H4 (cell line): ENCODE measurements at places on chromosomes 7 and 10. TPM values are rescaled to one million over a fixed set of nuclear protein-coding genes. Genes with fewer than 3 reads are reported as not detected.

GRCh38 chr10:14172336-14172950, 158.3 kb downstream of the FRMD4A start:
- DNase-seq: no peak

DNA sequence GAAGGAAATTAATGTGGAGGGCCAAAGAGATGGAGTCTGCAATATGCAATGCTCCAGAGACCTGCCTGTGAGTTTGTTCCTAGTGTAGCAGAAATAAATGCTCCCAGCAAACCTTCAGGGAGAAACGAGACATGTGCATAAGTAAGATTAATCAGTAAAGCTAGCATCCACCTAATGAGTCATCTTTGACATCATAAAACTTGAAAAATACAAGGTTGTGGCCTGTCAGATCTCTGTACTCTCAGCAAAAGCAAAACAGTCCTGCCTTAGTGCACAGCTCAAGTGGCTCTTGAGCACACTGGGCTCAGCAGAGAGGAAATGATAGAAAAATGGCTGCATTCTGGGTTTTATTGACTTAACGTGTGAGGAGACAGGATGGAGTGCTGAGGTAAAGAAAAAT, 32.5 kb upstream of the ERCC6 start:
- DNase-seq: no peak

- no peak for DNase-seq
Measured at GRCh38 chr7:69883399-69883891, 285.2 kb downstream of the AUTS2 start.

- DNase-seq: no peak
Measured at GRCh38 chr10:106713846-106714245, 450.7 kb downstream of the SORCS1 start.

- DNase-seq: no peak
Measured at GRCh38 chr7:11171569-11172192, 198.0 kb downstream of the PHF14 start.

- DNase-seq: peak; percentile 77
Measured at GRCh38 chr7:5695727-5696345, 85.6 kb downstream of the RNF216 start.

- peak; percentile 99 for DNase-seq
Measured at GRCh38 chr7:45111298-45112223, at the start of gene TBRG4. TBRG4 (minus strand) TSS chr7:45111697; CDS start chr7:45109237, 2,460 bp downstream.

DNA sequence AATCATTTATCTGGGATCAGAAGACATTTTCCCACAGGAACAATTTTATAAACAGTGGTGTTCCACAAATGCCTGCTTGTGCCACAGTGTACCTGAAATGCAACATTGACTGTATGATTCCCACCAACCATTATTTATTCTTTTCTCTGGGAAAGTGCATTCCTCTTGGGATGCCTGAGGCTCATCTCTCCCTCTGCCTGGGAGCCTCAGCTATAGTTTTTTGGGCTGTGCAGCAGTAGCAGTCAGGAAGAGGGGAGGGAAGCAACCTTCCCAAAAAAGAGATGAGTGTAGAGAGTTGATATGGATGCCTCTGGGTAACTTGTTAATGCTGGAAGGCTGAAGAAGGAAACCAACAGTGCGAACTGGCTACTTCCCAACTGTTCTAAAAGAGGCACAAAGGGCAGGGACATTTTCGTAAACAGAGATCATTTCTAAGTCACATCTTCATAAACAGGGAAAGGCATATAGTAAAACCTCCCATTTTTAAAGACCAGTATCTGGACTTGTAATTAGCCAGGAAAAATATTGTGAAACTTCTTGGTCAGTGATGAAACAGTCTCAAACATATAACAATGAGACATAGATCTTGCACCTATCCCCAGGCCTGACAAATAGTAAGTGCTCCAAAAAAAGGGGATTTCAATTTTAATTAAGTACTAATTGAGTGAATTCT, 1.4 kb upstream of the CALD1 start:
- DNase-seq: no peak

GRCh38 chr10:46530249-46531186, 25.9 kb downstream of the GPRIN2 start:
- DNase-seq: peak; percentile 85

Gene BTBD16
- total RNA-seq: not detected in 2 replicates

Gene CH25H
- total RNA-seq: 0.12 TPM in 1 of 2 replicates, not detected in the other

DNA sequence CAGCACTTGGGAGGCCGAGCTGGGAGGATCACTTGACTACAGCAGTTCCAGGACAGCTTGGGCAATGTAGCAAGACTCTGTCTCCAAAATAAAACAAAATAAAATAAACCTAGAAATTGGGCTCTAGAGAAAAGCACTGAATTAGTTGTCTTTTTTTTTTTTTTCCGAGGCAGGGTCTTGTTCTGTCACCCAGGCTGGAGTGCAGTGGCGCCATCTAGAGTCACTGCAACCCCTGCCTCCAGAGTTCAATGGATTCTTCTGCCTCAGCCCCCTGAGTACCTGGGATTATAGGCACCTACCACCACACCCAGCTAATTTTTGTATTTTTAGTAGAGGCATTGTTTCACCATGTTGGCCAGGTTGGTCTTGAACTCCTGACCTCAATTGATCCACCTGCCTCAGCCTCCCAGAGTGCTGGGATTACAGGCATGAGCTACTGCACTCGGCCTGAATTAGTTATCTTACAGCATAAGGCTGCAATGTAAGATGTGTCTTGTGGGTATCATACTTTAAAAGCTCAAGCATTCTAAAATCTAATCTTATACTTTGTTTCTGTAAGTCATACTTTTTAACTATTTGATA, 12.8 kb downstream of the MEIG1 start:
- DNase-seq: no peak

Gene SEMA3D
- total RNA-seq: 35.3 and 58.8 TPM in 2 replicates

GRCh38 chr10:36534471-36535002, 590.9 kb upstream of the ANKRD30A start:
- DNase-seq: peak; percentile 93

DNA sequence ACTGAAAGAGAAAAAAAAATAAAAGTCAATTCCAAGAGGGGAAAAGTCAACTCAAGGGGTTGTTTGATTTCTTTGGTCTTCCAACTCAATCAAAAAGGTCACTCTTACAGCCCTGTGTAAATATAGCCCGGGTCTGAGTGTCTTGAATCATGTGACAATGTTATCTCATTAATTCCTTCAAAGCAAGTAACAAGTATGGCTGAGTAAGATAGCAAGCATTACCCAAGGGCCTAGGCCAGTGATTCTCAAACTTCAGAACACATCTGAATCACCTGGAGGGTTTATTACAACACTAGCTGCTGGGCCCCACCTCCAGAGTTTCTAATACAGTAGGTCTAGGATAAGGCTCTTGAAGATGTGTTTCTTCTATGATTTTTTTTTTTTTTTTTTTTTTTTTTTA, 125.0 kb downstream of the PRLHR start:
- DNase-seq: no peak

Gene PRLHR
- not detected in 2 replicates for total RNA-seq

- peak; percentile 73 for DNase-seq
Measured at GRCh38 chr7:1889556-1890181, 219.6 kb downstream of the ELFN1 start.

DNA sequence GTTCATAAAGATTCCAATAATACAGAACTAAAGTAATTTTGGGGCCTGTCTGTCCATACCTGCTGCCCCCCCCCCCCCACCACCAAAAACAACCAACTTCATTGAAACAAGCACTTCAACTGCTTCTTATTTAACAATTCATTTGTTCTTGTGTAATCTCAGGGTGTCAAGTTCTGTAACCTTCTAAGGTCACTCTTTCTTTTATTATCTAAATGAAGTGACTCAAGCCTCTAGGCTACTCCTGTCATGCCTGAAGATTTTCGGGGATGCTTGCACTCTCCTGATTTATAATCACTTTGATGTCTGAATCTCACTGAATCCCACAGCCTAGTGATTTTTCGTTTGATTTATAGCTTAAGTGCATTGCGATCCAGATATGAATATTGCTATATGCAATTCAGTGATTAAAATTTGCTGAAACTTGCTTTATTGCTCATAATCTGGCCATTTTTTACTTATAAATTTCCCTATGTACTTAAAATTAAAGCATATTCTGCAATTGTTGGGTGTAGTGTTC, 27.2 kb downstream of the GARIN1A start:
- no peak for DNase-seq

Gene HMX2
- 0.27 TPM in 1 of 2 replicates, not detected in the other for total RNA-seq

DNA sequence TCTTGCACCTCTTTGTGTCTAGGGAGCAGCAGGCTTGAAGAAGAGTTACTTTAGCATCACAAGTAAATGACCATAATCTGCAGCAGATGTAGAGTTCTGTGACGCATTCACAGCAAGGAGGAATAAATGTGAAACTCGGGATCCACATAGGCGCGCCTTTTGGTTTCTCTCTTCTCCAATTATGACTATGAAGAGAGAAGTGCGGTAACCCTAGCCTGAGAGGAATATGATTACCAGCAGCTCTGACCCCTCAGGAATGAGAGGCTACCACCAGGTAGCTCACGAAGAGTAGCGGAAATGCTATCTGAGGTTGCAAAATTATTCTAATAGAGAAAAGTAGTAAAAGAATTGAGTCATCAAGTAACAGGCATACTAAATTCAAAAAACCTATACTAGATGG, 25.2 kb upstream of the DMTF1 start:
- DNase-seq: no peak

DNA sequence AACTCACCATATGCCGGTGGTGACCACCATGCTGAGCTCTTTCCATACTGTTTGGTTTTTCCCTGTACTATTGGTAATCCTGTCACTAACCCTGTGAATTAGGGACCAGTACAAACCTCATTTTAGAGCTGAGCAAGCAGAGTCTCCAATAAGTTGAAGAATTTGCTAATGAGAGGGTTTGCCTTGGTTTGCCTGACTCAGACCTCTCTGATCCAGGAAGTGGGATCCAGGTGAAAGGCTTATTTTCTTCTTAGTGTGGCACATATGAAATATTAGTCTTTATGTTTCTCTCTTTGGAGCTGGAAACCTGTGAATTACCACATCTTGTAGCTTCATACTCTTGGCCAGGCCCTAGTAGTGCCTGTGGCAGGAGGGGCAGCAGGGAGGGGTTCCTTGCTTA, 114.1 kb upstream of the IGFBP3 start:
- DNase-seq: no peak

- DNase-seq: no peak
Measured at GRCh38 chr7:78014401-78014800, 215.8 kb downstream of the PHTF2 start.

GRCh38 chr10:129035052-129035827, 431.8 kb upstream of the MGMT start:
- DNase-seq: no peak

DNA sequence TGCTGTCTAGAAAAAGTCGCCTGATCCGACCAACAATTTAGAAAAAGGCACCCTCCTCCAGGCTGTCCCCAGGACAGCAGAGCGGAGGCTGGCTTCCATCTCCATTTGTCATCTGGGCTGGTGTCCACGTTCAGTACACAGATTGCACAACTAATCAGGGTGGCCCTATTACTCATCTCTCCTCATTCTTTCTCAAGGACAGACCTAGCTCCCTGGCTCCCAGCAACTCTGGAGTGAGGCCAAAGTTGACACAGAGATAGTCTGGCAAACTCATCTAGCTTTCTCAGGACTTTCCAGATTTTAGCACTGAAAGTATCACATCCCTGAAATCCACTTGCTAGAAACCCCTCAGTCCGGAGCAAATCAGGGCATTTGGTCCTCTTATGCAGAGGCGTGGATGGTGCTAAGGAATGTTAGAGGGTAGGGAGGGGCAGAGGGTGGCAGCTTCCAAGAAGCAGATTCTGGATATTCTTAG, 75.1 kb downstream of the DNAH11 start:
- DNase-seq: peak; percentile 97
